ENCODE measurements at places on chromosomes 13 and 19.
A peak's percentile ranks its signal among the peaks of the same experiment; 100 is the strongest.

- no peak for DNase-seq
Observed at GRCh38 chr19:5460748-5461147, 5.5 kb downstream of the ZNRF4 start.

GRCh38 chr19:18010149-18010548 is 2.2 kb downstream of the ARRDC2 start:
- no peak for DNase-seq

GRCh38 chr19:45505151-45505995 is 1.9 kb upstream of the VASP start:
- DNase-seq, result no peak

DNA sequence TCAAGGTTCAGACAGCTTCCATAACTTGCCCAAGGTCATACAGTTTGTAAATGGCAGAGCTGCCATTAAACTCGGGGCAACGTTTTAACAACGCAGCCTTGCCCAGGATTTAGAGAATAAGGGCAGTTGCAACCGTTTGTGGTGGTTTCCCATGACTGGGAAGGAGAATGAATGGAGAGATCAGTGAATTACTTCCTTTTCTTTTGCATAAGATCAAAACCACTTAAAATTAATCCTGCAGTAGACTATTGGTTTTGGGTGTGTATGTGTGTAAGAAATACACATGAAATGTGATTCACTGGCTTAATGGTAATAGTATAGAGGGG is 179.1 kb upstream of the MIR17HG start:
- no peak for DNase-seq

- peak; percentile 34 for DNase-seq
Observed at GRCh38 chr13:85508683-85509329, 290.4 kb downstream of the SLITRK6 start.
